ENCODE measurements at places on chromosomes 2 and 18.

DNA sequence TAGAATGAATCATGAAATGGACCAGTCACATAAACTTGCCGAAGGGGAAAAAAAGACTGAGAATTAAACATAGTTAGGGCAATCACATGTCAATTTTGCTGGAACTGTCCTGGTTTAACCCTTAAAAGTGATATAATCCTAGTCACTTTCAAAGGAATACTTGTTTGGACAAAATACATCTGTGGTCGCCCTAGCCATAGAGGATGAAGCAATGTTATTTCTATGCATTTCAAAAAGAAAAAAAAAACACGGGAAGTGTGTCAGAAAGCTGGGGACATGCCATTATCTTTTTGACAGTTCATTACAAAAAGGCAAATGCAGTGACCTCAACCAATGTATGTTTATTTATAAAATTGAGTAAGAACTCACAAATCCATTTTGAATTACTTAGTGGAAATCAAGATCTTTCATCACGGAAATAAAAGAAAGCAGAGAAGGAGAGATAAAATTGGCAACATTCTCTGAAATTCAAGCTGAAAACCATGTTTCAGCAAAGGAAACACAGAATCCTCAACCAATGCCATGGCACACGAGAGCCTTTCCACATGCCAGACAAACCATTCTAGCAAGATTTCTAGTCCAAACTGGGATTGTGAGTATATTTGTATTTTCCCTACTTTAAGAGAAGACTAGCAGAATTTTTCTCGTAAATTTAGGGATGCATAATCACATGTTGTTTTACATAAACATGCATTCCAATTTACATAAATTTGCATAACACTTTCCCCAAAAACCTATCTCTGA lies 854.3 kb upstream of the ACVR2A start:
- no peak for DNase-seq

- no peak for DNase-seq
Measured at GRCh38 chr2:1714291-1715064, 29.8 kb downstream of the PXDN start.

DNA sequence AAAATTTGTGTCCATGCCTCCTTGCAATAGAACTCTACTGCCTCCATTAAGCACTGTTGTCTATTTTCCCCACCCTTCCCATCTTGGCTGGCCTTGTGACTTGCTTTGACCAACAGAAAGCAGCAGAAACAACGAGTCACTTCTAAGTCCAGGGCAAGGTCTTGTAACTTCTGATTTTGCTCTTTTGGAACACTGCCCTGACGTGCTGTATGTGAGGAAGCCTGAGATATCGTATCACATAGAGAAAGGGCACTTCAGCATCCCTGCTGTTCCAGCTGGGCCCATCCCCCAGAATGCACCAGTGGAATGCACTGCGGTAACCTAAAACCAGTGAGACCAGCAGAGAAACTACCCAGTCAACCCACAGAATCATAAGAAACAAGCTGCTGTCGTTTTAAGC lies 28.1 kb downstream of the NCKAP1 start:
- DNase-seq, result no peak

GRCh38 chr2:137379186-137379585 lies 585.1 kb upstream of the HNMT start:
- DNase-seq, result no peak

DNA sequence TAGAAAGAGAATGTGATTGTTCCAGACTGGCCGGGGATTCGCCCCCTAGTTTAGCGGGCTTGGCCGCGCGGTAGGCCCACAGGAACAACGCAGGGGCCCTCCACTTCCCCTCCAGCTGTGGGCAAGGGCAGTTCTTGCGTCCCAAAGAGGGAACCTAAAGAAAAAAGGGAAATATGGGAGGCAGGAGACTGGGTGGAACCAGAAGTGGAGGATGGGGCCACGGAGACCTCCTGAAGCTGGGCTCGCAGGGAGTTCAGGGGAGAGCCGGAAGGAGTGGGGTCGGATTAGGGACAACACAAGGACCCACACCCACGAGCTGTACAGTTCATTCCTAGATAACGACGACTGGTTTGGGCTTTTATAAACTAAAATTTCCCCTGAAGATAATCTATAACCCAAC lies 18.2 kb downstream of the GNLY start:
- no peak for DNase-seq

DNA sequence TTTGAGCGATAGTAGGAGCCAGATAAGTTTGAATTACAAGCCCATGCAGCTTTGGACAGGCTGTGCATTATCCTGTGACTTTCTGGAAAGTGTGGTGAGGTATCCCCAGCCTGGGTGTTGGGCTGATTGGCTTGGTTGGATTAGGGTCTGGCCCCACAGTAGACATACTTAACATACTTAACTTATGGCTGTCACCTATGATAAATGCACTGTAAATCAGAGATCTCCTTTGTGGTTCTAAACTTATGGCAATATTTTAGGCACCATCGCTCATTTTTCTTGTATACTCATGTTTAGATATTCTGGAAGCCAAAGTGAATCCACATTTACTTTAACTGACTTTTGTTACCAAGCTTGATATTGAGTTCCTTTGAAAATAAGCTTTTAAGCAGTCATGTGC lies 54.8 kb downstream of the SPTBN1 start:
- DNase-seq, result no peak

GRCh38 chr2:70988151-70988550 lies 6.5 kb downstream of the TEX261 start:
- DNase-seq, result no peak

DNA sequence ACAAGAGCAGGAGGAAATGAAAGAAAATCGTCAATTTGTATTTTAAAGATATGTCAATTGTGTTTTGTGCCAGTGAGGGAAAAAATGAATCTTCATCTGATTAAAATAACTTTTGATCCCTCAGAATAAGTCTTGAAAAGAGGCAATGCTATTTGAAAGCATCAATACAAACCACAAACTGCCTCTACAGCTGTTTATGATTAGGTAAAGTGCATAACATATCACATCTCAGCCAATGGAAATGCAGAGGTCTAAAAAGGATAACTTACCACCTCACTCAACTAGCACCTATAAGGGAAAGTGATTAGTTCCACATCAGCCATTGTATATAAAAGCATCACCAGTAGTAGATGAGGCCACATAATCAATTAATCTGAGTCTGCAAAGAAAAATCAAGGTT lies 492.2 kb upstream of the CDH2 start:
- no peak for DNase-seq

GRCh38 chr18:28767201-28767600 lies 590.3 kb upstream of the CDH2 start:
- DNase-seq, result no peak

- no peak for DNase-seq
Measured at GRCh38 chr2:5410991-5411700, 281.0 kb upstream of the SOX11 start.

All from stimulated activated naive CD8-positive, alpha-beta T cell treated with anti-CD3 and anti-CD28 coated beads, Interleukin-15, amount 100 ng/mL, for 72 hours (primary cell).